ENCODE measurements at places on chromosomes 11 and 22.

- no peak for DNase-seq
Measured at GRCh38 chr11:6733326-6734275, 38.2 kb downstream of the OR2AG2 start.

DNA sequence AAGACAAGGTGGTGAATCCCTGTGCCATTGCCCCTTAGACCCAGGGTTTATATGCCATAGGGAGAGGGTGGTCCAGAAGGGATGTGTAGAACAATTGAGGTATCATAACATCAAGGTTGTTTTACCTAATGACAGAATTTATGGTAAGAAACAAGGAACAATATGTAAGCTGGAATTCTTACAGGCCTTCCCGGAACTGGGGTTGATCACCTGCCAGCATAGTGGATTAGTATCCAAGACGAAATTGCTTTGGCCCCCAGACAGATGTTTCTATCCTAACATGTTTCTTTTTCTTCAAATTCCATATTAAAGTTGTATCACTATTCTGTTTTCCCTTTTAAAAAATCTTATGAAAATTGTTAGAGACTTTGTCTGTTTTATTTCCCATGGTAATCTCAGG, 343.8 kb upstream of the ANO3 start:
- no peak for DNase-seq

GRCh38 chr22:32992821-32993220, 65.4 kb downstream of the SYN3 start:
- no peak for DNase-seq

GRCh38 chr11:32947978-32948377, 55.4 kb downstream of the QSER1 start:
- no peak for DNase-seq

GRCh38 chr11:59918987-59919589, 19.1 kb upstream of the OOSP1 start:
- peak; percentile 42 for DNase-seq

GRCh38 chr11:9852465-9852864, 188.6 kb downstream of the SWAP70 start:
- DNase-seq: peak; percentile 47

- no peak for DNase-seq
Measured at GRCh38 chr11:2961080-2961479, 31.0 kb downstream of the NAP1L4 start.

- peak; percentile 74 for DNase-seq
Measured at GRCh38 chr11:114340311-114341131, 44.3 kb downstream of the NNMT start.

- DNase-seq: no peak
Measured at GRCh38 chr11:116439361-116439677, 333.5 kb downstream of the BUD13 start.

DNA sequence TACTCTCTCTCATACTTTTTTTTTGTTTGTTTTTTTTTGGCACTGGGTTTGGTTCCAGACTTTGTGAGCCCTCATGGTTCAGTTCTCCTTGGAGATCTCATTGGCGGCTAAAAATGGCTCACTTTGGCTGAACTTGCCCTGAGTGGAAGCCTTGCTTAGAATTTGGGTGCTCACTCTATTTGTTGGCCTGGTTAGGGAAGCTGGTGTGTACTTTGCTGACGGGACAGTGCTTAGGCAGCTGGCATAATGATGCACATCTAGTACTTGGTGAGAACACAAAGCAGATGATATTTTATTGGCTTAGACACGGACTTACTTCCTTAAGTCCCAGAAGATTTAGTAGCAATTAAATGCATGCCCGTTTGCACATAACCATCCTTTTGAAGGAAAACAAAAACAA, 66.5 kb upstream of the GRAMD1B start:
- no peak for DNase-seq

DNA sequence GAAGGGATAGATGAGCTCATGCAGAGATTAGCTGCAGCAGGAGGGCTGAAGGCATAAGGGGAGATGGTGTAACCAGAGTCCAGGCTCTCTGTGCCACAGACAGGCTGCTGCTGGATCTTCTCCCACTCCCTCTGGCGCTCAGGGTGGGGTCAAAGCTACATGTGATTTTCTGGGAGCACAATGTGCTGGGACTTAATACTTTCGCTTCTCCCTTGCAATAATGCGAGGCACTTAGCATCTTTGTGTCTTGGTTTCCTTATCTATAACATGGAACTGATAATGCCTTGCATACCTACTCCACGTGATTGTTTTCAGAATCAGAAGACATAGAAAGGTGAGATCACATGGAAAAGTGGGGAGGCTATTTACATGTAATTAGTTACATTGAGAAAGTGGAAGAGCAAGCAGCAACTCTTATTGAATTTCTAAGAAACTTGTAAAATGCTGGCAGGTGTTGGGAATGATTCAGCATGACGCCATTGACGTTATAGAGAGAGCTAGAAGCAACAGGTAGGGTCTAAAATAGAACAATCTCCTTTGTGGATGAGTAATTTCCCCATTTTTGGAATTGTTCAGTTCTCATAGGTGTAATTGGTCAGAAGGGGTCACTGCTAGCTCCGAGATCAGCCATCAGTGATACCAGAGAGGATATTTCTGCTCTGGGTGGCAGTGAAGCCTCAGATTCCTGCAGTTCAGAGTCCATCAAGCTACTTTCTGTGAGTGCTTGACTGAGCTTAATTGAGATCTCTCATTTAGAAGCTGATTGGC, 8.2 kb upstream of the OR9I1 start:
- no peak for DNase-seq

DNA sequence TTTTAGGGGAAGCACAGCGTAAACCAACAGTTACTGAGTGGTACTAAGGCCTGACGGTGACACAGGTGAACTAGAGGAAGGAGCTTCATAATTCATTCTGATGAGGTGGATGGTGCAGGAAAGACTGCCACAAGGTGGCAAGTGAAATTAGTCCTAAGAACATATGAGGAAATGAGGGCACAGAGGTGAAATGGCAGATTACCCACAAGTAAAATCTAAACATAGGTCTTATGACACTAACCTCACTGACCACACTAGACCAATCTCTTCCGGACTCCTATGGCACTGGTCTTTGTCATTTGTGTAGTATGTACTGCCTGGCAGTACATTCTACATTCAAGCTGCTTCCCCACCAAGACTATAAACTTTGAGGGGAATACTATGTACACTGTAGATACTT, 20.2 kb downstream of the GAB2 start:
- DNase-seq: no peak

DNA sequence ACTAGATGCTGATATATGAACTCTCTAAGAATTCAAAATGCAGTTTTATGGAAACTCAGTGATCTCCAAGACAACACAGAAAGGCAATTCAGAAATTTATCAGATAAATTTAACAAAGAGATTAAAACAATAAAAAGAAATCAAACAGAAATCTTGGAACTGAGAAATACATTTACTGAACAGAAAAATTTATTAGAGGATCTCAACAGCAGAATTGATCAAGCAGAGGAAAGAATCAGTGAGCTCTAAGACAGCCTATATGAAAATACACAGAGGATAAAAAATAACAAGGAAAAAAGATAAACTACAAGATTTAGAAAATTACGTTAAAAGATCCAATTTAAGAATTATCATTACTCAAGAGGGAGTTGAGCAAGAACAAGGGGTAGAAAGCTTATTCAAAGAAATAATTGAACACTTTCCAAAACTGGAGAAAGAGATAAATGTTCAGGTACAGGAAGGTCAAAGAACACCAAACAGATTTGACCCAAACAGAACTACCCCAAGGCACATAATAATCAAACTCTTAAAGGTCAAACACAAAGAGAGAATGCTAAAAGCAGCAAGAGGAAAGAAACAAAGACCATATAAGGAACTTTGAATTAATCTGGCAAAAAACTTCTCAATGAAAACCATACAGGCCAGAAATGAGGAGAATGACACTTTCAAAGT, 103.1 kb downstream of the APIP start:
- no peak for DNase-seq

GRCh38 chr11:59158206-59159068, 13.5 kb upstream of the DTX4 start:
- DNase-seq: peak; percentile 69

DNA sequence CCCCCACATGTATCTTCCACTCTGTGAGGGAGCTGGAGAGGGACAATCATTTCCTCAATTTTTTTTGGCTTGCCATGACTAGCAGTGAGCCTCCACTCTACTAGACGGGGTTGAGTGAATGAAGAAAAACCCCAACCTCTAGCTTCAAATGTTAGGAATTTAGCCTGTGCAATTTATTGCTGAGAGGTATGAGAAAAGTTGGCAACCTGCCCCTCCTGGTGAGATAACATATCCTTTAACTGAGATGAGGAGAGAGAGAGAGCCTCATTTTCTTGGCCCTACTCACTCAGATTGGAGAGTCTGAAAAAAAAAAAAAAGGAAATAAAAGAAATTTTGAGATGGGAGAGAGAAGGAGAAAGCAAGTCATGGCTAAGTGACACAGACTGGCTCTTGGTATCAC, 218.2 kb upstream of the CARD18 start:
- peak; percentile 28 for DNase-seq

- no peak for DNase-seq
Measured at GRCh38 chr22:49257551-49257961, 570.1 kb downstream of the BRD1 start.

DNA sequence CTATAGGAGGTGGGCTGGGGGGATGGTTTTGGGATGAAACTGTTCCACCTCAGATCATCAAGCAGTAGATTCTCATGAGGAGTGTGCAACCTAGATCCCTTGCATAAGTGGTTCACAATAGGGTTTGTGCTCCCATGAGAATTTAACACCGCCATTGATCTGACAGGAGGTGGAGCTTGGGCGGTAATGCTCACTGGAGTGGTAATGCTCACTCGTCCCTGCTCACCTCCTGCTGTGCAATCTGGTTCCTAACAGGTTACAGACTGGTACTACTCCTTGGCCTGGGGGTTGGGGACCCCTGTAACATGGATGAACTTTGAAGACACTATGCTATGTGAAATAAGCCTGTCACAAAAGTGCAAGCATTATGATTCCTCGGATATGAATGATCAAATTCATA, 87.0 kb upstream of the CLNS1A start:
- no peak for DNase-seq

DNA sequence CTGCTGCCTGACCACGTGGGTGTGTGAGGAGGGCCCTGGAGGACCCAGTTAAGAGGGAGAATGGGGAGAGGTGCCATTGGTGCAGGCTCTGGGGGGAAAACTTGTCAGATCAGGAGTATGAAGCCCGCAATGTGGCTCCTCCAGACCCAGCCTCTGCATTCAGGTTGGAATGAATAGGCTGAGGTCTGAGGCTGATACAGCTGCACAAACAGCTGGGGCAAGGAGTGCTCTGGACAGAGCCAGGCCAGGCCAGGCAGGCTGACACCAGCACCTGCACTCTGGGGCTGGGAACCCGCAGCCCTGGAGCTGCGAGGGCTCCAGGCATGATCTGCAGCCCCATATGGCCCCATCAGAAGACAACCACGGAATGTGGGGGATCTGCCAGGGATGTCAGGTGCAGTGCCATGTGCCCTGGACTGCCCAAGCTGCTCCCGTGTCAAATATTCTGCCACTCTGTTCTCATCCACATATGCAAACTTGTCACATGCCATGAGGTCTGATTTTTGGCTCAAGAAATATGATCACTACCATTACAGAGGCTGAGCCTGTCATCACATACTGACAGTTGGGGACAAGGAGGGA, 27.2 kb upstream of the KCNJ11 start:
- no peak for DNase-seq
